Glutamatergic neuron (in vitro differentiated cells): ENCODE measurements at places on chromosomes 5 and 9. TPM values are rescaled to one million over a fixed set of nuclear protein-coding genes. Genes with fewer than 3 reads are reported as not detected.

DNA sequence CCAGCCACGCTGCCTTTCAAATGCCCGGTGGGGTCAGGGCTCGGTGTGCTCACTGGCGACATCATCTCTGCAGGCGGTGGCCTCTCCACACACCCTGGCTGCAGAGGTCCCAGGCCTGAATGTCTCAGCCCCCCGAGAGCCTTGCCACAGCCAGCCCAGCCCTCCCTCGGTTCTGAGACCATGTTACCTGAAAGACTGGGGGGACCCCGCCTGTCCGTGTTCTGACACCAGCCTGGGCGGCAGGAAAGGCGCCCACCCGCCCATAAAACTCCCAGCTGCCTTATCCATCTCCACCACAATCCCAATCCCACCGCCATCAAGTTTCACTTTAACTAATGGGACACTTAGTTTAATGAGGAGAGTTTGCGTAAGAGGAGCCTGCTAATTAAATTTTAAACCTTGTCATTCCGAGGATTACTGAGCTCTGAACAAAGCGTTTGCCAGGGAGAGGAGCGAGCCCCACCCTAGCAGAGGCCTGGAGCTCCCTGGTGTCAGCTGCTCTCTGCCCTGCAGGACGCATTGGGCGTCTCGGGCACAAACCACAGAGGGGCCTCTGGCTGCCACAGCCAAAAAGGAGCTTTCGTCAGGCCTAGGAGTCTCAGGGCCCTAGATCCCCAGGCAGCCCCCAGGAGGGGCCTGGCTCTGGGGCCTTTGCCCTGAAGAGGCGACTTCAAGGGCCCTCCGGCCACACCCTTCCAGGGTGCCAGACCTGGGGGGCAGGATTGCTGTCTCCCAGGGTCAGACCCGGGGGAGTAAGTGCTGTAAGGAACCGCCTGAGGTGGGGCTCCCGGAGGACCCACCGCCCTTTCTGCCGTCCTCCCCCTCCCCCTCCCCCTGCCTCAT, 15.3 kb downstream of the LHX3 start:
- peak; percentile 45 for DNase-seq
- no peak overlapping the region for H3K4me3 ChIP-seq
- H3K27me3 ChIP-seq, result peaks cover 4% of the 10 kb centered on the region
- no peaks in the 10 kb centered on the region for H3K36me3 ChIP-seq
- no peak overlapping the region for H3K27ac ChIP-seq

DNA sequence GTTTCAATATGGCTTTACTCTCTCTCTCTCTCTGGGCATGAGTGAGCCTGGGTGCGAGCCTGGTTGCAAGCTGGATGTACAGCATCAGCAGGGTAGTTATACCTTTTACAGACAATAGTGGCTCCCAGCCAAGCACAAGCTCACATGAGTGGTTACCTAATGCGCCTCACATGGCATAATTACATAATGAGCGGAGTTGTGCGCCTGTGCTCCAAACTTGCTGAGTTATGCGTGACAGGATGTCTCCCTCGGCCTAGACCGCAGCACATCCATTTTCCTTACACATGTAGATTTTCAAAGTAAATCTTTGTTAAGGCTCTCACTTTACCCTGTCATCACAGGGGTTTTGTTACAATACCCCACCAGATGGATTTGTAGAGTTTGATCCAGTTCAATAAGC, 233.5 kb upstream of the WWC1 start:
- H3K36me3 ChIP-seq, result peaks cover 11% of the 10 kb centered on the region
- H3K4me3 ChIP-seq, result no peak overlapping the region
- H3K27me3 ChIP-seq, result no peaks in the 10 kb centered on the region
- no peak for DNase-seq

- peaks cover 20% of the 10 kb centered on the region for H3K4me1 ChIP-seq
- no peaks in the 10 kb centered on the region for H3K27me3 ChIP-seq
- H3K27ac ChIP-seq, result no peak overlapping the region
- H3K4me3 ChIP-seq, result no peak overlapping the region
These were observed 88.0 kb downstream of the PLPP1 start for GRCh38 chr5:55446640-55447351.

The LHX3 gene
- total RNA-seq, result 0.81 TPM

The IRX4 gene
- total RNA-seq, result 0.20 TPM
